ENCODE measurements at places on chromosomes 5 and 9.
A peak's percentile ranks its signal among the peaks of the same experiment; 100 is the strongest.

DNA sequence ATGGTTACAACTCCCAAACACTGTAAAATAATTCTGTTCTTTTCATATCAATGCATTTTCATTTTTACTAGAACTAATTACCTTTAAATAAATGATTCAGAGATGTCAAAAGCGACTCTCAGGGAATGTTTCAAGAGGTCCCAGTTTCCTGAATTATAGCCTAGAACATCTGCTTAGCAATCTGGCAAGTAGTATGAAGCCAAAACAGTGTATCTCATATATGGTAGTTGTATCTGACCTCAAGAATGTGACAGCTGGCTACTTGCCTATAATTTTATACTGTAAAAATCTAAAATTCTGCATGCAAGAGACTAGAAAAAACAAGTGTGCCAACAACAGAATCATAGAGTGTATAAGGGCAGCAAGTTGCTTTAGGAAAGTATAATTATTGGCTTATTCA is 187.7 kb upstream of the POU5F2 start:
- no peak for DNase-seq

- DNase-seq: no peak
Measured at GRCh38 chr5:66307647-66308241, 163.6 kb downstream of the SREK1 start.

- peak; percentile 34 for DNase-seq
Measured at GRCh38 chr5:112210430-112211005, 208.6 kb downstream of the EPB41L4A start.

DNA sequence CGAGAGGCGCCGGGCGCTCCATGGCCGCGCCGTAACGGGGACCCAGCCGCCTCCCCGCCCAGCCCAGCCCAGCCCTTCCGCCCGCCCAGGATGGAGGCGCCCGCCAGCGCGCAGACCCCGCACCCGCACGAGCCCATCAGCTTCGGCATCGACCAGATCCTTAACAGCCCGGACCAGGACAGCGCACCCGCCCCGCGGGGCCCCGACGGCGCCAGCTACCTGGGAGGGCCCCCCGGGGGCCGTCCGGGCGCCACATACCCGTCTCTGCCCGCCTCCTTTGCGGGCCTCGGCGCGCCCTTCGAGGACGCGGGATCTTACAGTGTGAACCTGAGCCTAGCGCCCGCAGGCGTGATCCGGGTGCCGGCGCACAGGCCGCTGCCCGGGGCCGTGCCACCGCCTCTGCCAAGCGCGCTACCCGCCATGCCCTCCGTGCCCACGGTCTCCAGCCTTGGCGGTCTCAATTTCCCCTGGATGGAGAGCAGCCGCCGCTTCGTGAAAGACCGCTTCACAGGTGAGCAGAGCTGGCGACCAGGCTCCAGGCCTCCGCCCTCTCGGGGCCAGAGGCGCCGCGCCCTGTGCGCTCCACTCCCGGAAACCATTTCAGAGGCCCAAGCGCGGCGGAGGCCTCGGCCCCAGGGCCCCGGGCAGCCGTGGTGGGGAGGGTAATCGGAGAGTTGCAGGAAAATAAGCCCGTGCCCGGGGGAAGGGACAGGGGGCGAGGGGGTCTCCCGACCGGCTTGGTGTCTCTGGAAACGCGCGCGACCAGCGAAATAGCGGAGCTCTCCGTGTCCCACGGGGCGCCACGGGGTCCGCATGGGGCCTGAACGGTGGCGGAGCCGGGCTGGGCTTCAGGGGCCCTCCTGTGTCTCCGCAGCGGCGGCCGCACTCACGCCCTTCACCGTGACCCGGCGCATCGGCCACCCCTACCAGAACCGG is 496 bp downstream of the TLX3 start:
- DNase-seq: no peak

DNA sequence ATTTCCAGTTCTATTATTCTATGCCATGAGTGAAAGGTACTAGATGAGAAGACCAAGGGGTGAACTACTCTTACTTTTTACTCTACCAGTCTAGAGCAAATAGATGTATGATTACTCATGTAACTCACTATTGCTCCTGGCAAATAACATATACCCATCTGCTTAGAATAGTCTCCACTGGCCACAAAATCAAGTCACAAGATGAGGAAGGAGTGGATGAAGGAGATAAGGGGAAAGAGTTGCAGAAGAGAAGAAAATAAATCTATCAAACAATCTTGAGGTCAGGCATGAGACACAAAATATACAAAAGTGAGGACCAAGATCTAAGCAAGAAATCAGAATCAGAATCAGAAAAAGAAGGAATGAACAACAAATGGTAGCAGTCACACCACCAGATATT is 13.7 kb upstream of the NR4A3 start:
- DNase-seq: no peak
